ENCODE measurements at places on chromosomes 12 and 14. TPM values are rescaled to one million over a fixed set of nuclear protein-coding genes. Genes with fewer than 3 reads are reported as not detected.

DNA sequence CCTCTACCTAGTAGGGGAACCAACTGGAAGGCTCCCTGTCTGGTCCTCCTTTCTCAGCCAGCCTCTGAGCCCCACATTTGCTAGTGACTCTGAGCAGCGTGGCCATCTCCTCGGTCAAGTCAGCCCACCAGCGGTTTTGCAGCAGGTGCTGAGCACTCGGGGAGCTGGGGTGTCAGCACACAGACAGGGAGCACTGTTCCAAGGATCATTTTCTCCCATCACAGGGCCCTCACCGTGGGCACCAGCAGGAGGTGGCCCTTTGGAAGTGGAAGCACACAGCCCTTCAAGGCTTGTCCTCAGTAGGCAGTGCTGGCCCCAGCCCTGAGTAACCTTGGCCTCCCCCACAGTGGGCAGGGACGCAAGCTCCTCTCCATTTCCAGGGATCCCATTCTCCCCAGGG, 24.1 kb upstream of the EML1 start:
- DNase-seq: no peak

DNA sequence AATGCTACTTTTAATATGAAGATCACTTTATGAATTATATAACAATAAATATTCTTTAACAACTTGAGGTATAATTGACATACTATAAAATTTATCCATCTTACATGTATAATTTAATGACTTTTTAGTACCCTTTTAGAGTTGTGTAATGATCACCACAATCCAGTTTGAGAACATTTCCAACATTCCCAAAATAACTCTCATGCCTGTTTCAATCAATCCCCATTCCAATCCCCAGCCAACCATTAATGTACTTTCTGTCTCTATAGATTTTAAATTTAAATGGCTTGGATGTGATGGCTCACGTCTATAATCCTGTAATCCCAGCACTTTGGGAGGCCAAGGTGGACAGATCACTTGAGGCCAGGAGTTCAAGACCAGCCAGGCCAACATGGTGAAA, 23.5 kb upstream of the FRMD6 start:
- DNase-seq: no peak

Gene SDR9C7
- total RNA-seq: not detected

Gene CD69
- 0.57 TPM for total RNA-seq

DNA sequence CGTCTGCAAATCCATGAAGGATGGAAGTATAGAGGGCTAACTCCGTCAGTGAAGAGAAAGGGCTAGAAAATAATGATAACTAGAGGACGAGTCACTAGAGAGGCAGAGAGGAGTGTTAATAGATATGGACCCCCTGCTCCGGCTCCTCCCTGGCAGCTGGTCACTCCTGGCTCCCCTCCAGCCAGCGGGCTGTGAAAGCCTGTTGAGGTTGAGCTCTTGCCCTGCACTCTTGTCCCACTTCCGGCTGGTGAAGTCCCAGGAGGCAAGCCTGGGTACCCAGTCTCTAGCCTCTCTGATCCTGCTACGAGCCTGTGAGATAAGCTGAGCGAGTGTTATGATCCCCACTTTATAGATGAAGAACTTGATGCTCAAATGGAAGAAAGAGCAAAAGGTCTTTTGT, 90.3 kb downstream of the RFX4 start:
- peak; percentile 7 for DNase-seq

Gene KCNC2
- total RNA-seq: not detected

Gene DHRS2
- 7.6 TPM for total RNA-seq

GRCh38 chr12:49885118-49885517, 18.6 kb downstream of the FAIM2 start:
- DNase-seq: no peak

DNA sequence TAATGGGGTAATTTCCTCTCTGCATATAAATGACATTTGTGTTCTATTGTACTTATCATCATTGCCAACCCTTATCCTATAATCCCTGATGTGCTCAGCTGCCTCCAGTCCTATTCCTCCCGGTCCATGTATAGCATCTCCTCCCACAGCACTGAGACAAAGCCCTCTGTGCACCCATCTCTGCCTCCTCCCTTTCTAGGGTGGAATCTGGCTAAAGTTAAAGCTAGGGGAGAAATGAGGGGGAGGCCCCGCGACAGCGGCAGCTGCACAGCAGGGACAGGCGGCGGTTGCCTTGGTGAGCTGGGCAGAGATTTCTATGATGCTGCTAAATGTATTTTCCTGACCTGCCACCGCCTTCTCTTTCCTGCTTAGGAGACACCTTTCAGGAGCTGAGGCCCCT, 12.8 kb upstream of the ZDHHC22 start:
- DNase-seq: no peak

DNA sequence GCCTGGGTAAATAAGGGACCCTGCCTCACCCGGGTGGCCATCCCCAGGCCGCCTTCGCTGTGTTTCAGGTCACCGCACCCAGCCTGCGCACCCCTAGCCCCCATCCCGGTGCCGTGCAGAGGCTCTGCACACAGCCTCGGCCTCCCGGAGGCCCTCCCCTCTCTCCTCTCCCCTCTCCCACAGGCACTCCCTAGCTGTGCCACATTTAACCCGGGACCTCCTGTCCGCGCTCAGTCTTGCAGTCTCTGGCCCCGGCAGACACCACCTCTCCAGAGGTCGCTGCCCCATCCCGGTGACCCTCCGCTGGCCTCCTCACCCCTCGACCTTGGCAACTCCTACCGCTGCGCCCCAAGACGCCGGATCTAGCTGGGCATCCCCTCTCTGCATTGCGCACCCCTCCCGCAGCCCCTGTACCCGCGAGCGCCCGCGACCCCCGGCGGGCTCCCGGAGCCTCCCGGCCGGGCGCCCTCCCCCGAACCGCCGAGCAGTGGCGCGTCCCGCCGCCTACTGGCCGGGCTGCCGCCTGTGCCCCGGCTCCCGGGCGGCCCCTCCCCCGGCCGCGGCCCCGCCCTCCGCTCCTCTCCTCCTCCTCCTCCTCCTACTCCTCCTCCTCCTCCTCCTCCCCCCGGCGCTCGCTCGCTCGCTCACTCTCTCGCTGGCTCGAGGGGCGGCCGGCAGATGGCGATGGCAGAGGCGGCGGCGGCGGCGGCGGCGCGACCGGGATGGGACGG, 120.7 kb downstream of the AACS start:
- peak; percentile 93 for DNase-seq

Gene AREL1
- 27.9 TPM for total RNA-seq

DNA sequence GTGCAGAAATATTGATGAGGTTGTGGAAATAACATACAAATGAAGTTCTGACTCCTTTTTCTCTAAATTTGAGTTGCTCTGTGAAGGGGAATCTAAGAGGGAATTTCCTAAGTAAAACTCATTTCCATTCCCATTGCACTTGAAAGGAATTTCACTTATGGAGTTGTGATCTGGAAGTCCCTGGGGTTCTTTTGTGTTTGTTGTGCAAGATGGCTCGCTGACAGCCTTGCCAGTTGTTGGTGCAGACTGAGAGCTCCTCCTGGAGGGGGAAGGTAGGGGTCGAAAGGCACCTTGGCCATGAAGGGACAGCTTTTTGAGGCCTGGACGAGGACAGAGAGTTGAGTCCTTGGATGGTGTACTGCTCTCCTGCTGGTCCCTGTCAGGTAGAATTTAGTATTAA, 72.0 kb downstream of the C12orf56 start:
- peak; percentile 65 for DNase-seq

Gene GPRC5A
- total RNA-seq: 10.5 TPM

Gene COQ5
- 55.1 TPM for total RNA-seq

DNA sequence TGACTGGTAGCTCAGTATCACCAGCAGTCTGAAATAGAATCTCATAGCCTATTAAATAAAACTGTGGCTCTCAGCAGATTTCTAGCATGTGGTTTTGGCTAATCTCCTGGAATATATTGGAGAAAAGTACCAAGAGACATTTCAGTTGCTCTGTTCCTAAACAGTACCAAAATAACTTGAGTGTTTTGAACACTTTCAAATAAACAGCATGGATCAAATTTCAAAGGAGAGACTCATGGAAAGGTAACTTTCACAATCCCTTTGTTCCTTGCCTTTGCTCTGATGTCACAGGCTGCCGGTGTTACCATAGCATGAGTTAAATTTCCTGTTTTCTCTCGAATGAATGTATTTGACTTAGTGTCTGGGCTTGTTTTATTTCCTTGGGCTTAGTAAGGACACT, 3.4 kb downstream of the ARG2 start:
- DNase-seq: peak; percentile 33

- DNase-seq: no peak
Observed at GRCh38 chr14:102392506-102392905, 29.8 kb downstream of the TECPR2 start.

GRCh38 chr14:24535737-24536136, 27.7 kb upstream of the CMA1 start:
- no peak for DNase-seq

Gene BCAT1
- total RNA-seq: 101 TPM

DNA sequence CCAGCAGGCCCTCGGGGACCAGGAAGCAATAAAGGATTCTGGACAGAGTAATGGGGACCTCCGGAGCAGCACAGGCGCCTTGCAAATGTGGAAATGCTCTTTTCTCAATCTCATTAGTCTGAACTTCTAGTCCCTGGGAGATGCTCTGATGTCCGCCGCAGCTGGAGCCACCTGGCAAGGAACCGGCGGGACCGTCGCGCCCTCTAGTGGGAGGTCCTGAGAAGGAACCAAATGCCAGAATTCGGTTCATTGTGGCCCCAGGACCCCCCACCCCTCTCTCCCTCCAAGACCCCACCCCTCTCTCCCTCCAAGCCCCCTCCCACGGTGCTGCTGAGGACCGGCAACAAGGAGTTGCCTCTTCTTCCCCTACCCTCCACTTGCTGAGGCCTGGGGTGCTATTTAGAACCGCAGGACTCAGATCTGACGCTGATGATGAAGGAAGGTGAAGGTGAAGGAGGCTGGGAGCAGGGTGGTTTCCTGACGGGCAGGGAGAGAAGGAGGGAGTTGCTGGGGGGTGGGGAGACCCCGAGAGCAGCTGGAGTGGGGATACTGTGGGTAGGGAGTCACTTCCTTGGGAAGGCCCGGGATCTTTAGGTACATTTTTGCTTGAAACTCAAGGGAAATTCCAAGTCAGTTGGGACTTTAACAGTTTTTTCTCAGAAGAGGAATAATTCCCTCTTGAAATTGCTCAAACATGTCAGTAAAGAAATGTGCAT, 42.5 kb downstream of the SMIM41 start:
- peak; percentile 69 for DNase-seq

Measured in Daoy (cell line).